ENCODE measurements at places on chromosomes 11 and 22.

DNA sequence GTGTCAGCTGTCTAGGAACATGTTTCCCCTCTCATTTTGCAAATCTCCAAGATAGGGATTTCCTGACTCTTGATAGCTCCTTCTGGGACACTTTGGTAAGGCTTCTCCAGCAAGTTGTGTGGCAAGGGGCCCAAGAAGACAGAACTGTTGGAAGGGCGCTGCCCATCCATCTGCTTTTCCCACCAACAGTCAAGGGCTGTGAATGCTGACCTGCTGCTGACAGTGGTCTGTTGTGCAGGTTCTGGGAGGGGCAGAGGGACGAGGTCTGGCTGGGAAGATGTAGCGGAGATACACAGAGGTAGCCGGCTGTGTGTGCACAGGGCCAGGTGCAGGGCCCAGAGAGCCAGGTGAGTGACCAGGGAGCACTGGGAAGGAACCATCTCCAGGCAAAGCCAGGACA, 12.2 kb downstream of the BCR start:
- DNase-seq = no peak

- peak; percentile 29 for DNase-seq
Observed at GRCh38 chr11:129286813-129287212, 88.8 kb upstream of the BARX2 start.

GRCh38 chr11:36363361-36364268, 67.5 kb downstream of the PRR5L start:
- no peak for DNase-seq

DNA sequence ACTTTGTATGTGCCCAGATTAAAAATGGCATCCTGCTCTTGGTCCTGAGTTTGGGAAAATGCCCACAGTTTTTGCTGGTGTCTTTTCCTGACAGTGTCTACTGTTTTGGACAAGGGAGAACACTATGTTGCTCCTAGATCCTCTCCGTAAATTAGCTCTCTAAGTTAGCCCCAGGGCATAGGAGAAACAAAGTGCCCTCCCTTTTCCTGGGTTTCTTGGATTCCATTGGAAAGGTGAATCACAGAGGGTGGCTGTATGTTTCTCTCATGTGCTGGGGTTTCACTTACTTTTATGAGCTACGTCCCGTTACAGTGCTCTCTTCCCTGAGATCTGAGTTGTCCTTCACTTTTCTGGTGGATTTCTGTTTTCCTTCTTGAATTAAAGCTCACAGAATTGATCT, 782.8 kb downstream of the CNTN5 start:
- DNase-seq = no peak

DNA sequence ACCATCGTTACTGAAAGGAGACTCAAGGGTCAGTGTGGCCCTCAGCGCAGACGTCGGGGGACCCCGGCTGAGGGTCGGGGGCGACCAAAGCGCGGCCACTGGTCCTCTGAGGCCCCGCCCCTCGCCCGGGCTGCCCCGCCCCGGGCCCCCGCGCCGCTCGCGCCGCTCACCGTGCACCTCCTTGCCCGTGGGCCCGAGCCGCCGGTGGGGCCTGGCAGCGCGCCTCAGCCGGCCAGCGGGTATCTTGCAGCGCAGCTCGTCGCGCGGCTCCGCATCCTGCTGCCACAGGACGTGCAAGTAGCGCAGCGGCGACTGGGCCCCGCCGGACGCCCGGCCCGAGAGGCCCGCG, 419 bp downstream of the ANKRD54 start:
- no peak for DNase-seq

DNA sequence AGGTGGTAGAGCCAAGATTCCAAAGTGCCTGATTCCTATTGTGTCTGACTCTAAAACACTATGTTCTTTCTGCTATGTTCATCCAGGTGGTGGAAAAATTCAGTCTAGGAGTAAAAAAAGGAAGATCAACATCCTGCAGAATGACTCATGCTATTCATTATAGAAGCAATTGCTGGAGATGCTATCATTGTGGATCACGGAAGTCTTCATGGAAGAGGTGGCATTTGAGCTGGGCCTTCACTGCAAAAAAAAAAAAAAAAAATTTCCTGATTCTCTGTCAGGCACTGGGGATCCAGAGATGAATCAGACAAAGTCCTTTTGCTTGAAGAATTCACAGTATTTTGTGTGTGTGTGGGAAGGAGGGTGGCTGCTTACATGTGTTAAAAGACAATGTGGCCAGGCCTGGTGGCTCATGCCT, 1.4 kb upstream of the UVRAG start:
- no peak for DNase-seq

- no peak for DNase-seq
Observed at GRCh38 chr22:48624401-48624800, 1203.3 kb downstream of the BRD1 start.

- DNase-seq = no peak
Observed at GRCh38 chr11:77424644-77425043, 49.2 kb downstream of the PAK1 start.

DNA sequence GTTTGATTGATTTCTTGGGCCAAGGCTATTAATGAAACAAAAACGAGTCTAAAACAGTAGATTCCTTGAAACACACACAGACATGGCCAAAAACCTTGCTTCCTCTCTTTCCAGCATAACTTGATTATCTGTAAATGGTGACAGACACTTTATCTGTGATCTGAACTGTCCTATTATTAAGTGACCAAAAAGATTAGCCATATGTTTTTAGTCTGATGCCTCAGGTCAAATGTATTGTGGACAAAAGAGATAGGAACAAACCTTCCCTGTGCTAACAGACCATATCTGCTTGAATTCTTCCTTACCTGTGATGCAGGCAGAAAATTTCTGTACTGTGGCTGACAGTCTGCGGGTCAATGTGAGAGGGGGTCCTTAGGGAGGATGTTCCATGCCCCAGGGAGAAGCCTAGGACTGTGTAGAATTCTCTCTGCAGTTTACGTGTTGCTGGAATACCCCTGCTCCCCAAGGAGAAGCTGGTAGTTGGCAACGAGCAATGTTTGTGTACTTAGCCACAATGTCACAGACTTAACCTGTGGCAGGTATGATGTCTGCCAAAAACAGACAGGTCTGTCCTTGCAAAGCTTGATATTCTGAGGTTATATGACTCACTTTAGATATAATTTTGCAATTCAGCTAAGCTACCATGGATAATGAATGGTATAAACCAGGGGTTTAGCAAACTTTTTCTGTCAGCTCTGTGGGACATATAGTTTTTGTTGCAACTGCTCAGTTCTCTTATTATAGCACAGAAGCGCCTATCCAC, 31.2 kb downstream of the C11orf71 start:
- DNase-seq = no peak

DNA sequence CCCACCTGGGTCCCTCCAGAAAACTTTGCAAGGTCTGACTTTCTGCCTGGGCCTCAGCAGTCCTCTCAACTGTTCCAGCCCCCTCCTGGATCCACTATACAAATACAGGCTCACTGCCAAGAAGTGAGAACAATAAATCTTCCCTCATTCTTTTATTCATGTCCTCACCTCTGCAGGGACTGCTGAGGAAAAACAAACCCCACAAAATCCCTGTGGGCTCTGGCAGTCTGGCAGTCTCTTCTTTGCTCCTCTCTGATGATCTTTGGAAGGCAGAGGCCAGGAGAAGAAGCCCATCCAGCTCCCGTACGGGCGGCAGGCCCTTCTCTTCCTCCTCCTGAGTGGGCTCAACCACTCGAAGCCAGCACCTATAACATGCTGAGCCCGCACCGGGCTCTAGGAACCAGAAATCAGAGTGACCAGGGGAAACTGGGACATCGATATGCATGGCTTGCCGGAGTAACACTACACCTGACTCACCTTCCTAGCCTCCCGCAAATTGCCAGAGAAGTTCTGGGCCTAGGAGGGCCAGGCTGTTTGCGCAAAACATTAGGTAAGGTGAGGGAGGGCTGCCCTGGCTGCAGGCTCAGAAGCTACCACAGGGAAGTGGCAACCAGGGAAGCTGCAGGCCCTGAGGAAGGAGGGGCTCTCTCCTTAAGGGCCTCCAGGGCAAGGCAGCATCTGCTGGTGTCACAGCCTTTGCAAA, 24.2 kb downstream of the TMPRSS5 start:
- peak; percentile 23 for DNase-seq
